Suprapubic skin (tissue), 4 donors: ENCODE measurements at places on chromosomes 2 and 18.

GRCh38 chr2:42768706-42769256, 4.8 kb upstream of the OXER1 start:
- no peak for DNase-seq

DNA sequence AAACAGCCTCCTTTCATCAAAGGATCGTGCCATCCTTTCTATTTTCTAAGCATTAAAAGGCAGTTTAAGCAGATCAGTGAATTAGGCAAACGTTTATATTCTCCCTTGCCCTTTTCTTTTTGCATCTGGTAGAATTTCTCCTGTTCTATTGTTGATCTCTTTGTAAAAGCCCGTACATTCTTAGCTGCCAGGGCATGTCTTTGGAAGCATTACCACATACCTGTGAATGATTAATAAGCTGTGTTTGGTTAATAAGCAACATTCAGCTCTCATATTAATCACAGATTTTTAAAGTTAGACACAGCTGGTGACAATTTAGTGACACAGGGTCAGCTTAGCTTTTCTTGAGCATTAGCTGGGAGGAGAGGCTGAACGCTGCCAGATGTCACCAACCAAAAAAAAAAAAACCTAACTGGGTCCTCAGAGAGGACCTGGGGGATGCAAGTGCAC, 33.8 kb upstream of the CYP1B1 start:
- DNase-seq: no peak

- no peak for DNase-seq
Measured at GRCh38 chr18:34710934-34711333, 836 bp downstream of the DTNA start.

DNA sequence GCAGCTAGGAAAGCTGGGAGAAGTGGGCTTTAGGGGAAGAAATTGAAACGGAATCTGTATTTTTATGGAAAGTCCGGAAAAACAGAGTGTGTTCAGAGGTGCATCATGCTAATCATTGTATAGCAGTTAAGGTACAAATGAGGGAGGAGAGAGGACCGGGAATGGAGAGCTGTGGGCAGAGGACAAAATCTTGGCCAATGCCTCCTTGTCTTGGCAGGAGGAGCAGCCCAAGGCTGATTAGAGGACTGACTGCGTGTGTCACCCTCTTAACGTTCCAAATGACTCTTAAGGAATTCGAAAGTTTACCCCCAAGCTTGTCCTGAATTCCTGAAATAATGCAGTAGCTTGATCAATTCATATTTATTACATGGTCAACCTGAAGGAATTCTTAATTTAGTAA, 81.0 kb downstream of the ZNF236 start:
- no peak for DNase-seq

GRCh38 chr2:120514521-120514920, 168.6 kb downstream of the INHBB start:
- no peak for DNase-seq

DNA sequence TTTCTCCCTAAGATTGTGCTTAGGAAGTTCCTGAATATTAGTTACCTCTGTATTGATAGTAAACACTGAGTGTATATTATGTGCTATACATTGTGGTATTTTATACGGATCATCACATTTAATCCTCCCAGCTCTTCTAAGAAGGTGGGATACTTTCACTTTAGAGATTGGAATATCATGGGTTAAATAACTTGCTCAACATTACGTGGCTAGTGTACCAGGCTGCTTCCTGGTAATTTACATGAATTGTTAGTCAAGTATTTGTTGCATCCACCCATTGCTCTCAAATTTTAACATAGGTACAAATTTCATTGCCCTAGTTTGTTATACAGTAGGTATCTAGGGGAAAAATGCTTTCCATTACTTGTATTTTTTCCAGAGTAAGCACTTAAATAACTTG, 21.4 kb downstream of the FAM98A start:
- no peak for DNase-seq

DNA sequence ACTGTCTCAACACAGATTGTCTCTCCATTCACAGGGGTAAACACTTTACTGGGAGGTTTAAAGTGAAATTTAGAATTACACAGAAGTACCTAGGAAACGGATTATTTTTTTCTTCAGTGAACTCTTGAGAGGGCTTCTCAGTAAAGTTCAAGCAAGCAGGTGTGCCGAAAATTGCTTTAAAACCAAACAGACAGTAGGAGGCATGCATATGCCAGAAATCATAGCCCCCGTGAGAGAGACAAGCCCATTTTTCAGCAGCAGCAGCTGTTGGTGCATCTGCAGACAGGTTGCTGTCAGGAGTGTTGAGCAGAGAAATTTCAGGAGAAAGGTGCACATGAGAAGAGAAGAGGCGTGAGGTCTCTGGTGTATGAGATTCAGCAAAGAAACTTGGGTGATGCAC, 2115.5 kb upstream of the CELF4 start:
- no peak for DNase-seq

DNA sequence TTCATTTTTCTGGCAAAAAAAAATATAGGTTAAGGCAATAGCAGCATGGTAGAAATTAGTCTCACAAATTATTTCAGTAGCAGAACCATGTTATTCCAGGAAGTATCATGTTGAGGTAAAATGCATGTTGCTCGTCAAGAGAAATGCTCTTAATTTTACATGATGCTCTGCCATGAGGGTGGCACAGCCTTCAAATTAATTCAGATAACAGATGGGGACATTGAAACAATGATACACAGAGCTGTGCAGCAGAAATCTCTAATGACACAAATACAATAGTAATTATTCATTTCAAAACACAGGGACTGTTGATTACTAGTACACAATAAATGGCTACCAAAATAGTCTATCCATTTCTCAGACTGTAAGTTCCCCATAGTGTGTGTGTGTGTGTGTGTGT, 24.8 kb downstream of the GAREM1 start:
- DNase-seq: no peak

DNA sequence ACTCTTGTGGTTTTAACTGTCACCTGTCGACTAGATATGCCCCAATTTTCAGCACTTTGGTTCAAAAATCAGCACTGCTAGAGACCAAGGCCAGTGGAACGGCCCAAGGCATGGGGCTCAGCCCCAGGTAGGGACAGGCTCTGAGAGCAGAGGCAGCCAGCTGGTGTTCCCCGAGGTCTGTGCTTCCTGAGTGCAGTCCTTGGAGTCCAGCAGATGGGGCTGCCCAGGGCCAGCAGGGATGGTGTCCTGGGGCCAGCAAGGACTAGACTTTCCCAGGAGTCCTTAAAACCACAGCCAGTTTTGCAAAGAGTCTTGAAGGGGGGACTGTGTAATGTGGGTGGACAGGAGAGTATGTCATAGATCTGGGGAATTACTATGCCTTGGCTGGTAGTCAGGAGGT, 56.3 kb downstream of the POMC start:
- DNase-seq: no peak

GRCh38 chr2:145748927-145749326, 1229.0 kb upstream of the ZEB2 start:
- no peak for DNase-seq

DNA sequence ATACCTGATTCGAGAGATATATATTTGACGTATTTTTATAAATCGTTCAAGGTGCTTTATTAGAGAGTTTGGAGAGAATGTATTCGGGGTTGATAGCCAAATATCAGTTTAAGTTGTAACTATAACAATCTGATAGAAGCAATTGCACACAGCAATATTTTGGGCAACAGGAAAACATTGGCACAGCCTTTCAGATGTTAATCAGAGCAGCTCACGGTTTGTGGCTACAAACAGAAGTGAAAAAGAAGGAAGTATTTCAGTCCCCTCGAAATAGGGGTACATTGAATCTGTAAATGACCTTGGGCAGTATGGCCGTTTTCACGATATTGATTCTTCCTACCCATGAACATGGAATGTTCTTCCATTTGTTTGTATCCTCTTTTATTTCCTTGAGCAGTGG, 20.6 kb downstream of the SERPINB10 start:
- no peak for DNase-seq

DNA sequence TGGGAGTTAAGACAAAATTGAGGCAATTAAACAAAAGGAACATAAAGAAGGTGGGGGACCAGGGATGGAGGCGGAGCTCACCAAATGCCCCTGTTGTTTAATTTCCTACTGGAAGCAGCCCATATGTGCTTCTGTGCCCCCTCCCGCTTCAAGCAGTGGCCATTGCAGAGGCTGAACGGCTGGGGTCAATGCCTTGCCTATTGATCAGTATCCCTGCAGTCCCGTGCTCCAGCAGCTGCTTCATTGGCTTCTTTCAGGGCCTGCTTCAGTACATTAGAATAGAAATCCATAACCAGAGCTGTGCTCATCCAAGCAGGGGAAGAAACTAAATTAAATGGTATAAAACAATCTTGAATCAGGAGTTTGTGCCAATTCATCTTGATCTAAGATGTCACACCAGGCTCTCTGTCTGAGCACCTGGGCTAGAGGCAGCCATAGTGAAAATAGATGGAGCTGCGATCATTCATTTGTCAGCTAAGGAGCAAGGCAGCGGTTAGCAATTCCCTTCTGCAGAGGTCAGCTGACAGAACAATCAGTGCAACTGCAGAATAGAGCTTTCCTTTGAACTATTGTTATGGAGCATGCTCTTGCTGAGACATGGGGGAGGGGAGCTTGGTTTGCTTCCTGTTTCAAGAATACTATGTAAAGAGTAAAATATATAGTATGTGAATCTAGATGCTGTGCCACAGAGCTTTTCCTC, 222.4 kb downstream of the WDR7 start:
- DNase-seq: no peak

DNA sequence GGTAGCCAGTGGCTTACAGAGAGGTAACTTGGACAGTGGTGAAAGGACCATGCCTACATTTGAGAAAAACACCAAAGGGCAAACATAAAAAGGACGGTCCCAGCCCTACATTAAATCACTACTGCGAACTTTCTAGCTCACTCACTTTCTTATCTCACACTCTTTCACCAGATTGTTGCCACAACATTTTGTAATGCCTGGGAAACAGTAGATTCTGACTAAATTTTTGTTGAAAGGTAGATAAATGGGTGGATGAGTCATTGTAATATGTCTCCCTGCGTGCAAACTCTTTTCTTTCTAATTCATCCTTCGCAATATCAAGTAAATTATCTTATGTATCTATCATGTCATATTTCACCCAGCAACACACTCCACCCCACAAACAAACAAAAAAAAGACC, 192.2 kb downstream of the IRS1 start:
- no peak for DNase-seq

GRCh38 chr2:145284551-145284950, 764.6 kb upstream of the ZEB2 start:
- no peak for DNase-seq

DNA sequence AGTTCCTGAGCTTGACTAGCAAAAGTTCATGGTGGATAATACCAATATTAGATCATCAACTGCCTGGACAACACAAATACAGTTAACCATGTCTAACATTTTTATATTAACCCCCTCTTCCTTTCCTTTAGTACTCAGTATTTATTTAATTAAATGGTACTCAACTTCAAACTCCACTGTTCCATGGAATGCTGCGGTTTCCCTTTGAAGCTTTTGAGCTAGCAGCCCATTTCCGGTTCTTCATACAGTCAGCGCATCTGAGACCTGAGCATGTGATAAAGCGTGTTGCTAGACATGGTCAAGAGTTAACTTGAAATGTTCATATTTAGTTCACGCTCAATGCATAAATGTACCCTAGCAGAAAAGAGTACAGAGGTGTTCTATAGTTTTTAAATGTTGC, 278.4 kb downstream of the ALPK2 start:
- no peak for DNase-seq

- no peak for DNase-seq
Measured at GRCh38 chr2:6148882-6149281, 456.7 kb downstream of the SOX11 start.

DNA sequence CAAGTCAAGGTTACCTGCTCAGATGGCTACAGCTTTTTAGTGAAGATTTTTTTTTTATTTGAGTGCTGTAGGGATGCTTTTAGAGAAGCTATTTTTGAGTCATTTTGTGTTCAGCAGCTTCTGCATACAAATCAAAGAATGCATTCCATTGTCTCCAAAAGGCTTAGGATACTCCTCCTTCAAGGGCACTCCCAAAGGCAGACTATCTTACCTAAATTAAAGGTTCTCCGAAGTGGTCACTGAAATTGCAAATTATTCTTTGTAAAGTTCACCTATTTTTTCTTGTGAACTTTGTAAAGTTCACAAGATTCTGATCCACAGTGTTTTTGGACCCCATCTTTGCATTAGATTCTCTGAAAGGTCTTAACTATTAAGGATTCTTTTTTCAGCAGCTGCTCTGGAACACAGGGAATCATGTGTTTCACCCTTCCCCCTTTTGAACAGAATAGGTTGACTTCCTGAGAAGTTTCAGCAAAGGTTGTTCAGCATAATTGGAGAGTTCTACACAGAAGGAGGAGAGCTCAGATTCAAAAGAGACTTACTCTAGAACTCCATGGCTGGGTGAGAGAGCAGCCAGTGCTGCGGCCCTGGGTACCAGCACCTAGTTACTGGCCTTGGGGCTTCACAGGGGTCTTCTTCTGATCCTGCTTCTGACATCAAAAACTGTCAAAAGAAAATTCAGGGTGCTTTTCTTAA, 14.5 kb downstream of the CLIP4 start:
- DNase-seq: no peak

DNA sequence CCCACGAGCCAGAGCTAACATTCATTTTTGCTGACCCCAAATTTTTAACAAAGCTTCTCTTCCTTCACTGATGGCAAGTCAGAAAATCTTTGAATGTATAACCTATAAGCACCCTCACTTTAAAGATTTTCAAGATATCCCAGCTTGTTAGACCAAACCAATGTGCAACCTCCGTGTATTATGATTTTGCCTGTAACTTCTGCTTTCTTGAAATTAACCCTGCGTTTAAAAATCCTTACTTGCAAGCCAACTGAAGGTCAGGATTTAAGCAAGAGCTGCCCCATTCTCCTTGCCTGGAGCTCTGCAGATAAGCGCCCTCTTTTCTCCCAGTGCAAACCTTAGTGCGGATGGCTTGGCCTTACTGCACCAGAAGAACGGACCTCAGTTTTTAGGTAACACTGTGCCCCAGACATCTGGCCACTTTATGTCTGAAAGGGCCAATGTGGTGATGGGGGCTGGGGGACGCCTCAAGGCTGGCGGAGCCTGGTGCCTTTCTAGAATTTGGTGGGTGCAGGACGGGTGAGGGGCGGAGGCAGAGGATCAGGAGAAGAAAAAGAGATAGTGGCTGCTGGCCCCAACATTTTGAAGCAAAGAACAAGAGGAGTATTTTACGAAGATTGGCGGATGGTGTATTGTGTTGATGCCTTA, 805 bp upstream of the TNFRSF11A start:
- no peak for DNase-seq

DNA sequence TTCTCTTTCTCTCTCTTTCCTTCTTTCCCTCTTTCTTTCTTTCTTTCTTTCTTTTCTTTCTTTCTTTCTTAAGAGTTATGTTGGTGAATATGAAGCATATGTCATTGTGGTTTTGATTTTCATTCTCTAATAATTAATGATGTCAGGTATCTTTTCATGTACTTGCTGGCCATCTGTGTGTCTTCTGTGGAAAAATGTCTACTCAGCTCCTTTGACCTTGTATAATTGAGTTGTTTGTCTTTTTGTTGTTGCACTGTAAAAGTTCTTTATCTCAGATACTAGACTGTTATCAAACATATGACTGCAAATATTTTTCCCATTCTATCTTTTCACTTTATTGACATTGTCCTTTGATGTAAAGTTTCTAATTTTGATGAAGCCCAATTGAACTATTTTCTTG, 645.1 kb downstream of the CNTNAP5 start:
- DNase-seq: no peak
